ENCODE measurements at places on chromosomes 5 and 9.

- DNase-seq = no peak
Measured at GRCh38 chr5:142872795-142873194, 102.6 kb downstream of the ARHGAP26 start.

- DNase-seq = no peak
Measured at GRCh38 chr5:54222336-54222735, 88.0 kb downstream of the ARL15 start.

DNA sequence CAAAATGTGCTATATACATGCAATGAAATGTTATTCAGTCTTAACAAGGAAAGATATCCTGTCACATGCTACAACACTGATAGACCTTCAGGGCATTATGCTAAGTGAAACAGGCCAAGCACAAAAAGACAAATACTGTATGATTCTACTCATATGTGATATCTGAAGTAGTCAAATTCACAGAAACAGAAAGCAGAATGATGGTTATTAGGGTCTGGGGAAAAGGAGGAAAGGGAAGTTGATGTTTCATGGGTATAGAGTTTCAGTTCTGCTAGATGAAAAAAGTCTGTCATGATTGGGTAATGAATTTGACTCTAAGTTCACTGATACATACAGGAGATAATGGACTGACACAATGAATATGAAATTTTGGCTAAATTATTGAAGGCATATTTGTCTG lies 11.2 kb upstream of the RIC1 start:
- no peak for DNase-seq

DNA sequence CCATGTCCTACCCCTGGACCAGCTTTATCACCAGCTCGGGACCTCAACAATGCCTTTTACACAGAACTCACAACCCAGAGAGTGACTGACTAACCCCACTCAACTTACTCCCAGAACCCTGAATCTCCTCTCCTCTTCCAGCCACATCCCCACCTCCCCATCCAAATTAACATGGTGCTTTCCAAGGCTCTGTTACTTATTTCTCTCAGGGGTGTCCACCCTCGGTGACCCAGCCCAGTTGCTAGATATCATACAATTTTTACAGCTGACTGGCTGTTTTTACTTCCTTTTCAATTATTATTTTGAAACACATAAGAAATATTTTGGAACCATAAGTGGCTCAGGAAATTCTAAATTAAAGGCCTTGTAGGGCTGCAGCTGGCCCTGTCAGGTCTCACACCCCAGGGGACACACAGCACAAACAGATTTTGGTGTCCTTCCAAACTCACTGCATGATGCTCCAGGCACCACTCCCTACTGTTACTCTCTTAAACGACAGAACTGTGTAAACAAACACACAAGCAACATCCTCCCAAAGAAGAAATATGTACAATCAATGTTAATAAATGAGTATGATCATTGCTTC lies 180.6 kb downstream of the ADAMTS12 start:
- no peak for DNase-seq

GRCh38 chr5:88748666-88749065 lies 134.3 kb downstream of the MEF2C start:
- DNase-seq = no peak

DNA sequence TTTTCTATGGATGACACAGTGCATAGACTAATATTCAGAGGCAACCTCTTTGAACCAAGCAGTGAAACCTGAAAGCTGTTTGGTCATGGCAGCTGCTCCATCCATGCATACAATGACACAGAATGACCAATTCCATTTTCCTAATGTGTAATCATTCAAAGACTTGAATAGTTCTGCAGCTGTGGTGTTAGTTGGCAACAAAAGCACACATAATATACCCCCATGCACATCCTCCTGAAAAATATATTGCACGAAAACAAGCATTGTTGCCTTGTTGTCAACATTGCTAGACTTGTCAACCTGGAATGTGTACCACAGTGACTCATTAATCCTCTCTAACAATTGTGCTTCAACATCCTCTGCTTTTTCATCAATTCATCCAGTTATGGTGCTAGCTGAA lies 71.0 kb upstream of the SEMA6A start:
- DNase-seq = no peak

DNA sequence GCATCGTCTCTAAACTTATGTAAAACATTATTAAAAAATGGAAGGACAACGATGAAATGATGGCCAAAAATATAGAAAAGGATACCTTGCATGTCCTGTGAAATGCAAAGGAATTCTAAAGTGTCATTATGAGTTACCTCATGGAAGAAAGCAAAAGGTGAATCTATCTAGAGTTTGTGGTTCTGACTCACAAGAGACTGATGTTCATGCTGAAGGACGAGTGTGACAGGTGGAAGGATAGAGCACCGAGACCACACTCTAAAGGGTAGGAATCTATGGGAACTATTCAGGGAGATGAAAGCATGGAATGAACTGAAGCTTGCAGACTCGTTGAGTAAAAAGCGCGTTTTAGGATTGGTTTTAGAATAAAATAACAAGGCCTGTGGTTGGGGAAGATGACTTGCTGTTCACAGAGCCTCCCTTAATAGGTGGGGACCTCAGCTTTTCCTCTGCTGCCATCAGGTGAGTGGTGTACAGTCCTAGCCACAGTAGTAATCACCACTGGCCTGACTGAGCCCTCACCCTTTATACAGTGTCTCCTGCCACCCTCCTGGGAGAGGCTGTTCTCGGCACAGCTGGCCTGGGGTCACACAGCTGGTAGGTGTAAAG lies 11.2 kb downstream of the TENT4A start:
- no peak for DNase-seq
